NCI-H748 treated with DMSO at 0.1 percent for 48 hours (cell line): ENCODE measurements at places on chromosomes 4 and X.

DNA sequence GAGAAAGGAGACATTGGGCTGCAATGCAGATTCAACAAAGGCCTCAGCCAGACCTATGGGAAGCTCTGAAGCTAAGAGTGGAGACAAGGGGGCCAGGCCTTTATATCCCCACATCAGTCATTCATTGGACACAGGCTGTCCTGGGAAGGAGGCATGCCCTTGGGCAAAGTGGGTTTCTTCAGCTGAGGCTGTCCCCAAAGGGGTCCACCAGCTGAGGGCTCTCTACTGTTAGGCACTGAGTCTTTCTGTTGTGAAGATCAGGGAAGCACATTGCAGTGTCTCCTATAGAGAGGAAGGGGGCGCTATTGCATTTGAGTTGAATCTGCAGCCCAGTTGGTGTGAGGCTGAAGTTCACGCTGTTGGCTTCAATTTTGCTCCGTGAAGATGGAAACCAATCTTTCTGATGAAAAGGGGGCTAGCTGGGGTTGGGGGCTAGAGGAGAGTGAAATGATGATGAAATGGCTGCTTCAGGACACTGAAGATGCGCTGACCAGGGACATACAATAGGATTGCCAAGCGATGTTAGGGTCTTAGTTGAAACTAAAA lies 48.0 kb downstream of the SLC25A5 start:
- DNase-seq: peak; percentile 88

DNA sequence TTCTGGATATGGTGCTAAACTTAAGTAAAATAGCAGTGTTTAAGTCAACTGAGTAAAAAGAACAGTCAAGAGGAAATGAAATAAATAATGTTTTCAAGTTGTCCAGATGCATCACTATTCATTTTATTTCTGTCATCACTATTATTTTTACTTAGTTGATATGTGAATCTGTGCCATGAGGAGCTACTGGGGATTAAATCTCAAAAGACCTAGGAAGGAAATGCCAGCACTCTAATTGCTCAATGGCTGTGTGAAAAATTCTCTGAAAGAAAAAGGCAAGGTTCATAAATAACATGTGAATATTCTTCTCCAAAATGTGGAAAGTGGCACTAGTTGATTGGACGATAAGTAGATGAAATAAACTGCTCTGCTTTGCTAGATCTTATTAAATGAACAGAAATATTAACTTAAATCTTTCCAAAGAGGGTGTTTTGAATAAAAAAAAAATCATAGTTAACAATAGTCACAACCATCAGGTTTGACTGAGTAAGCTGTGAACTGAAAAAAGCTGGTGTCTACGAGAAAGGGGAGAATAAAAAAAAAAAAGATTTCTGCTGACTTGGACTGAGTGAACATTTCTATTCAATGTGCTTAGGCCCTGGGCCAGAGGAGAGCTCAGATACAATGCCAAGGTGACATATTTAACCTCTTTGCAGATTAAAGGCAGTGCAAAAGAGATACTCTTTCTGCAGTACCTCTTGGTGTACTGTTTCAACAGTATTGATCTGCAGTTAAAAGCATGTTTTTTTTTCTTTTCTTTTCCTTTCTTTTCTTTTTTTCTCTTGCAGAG lies 1.6 kb downstream of the SPARCL1 start:
- no peak for DNase-seq

DNA sequence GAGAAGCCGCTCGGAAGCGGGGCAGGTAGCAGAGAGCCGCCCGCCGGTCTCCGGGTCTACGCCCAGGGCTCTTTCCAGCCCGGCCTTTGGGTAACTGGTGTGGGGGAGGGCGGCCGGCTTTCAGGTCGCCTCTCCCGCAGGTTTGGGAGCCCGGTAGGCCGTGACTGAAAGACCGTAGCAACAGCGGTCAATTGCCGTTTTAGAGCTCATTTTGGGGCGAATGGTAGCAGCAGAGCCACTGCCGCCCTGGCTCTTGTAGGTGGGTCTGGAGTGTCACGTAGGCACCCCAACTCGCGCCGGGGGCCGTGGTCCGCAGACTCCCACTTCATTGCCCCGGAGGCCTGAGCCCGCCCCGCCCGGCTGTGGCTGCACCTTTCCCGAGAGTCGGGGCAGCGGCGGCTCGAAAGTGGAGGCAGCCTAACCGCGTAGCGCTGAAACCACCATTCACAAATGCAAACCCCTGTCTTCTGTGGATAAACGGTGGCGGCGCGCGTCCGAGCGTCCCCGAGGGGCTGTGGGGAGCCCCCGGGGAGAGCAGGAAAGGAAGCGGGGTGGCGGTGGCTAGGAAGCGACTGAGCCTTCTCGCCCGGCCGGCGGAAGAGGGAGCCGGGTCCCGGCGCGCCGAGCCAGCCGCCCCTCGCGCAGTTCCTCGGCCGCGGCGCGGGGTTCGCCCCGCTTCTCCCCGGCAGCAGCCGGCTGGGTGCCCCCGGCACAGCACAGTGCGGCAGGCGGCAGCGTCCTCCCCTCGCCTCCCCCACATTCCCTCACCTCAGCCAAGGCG lies 2185.1 kb upstream of the TENM3 start:
- DNase-seq: peak; percentile 49

DNA sequence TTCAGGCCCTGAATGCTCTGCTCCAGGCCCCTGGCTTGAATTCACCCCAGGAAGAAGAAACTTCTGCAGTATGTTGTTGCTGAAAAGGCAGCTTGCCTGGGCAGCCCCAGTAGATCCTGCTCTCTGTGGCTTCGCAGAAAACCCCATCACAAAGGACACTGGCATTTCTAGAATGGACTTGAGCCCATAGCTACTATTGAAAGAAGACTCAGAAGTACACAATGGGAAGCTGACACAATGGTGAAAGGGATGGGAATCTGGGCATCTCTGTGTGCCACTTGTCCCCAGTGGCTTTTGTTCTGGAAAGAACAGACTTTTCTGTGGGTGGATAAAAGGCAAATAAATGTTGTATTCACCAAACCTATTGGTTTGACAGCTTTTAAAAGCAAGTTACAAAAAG lies 67.4 kb upstream of the SCML1 start:
- DNase-seq: no peak

- DNase-seq: no peak
These were observed 8.4 kb upstream of the PRPS1 start for GRCh38 chrX:107619885-107620322.

GRCh38 chrX:55074851-55075467 lies at the start of gene PAGE2B:
Gene PAGE2B (plus strand): TSS chrX:55075030. CDS start chrX:55076042, 1,012 bp downstream.
- no peak for DNase-seq
